ENCODE measurements at places on chromosomes 7 and 10.

DNA sequence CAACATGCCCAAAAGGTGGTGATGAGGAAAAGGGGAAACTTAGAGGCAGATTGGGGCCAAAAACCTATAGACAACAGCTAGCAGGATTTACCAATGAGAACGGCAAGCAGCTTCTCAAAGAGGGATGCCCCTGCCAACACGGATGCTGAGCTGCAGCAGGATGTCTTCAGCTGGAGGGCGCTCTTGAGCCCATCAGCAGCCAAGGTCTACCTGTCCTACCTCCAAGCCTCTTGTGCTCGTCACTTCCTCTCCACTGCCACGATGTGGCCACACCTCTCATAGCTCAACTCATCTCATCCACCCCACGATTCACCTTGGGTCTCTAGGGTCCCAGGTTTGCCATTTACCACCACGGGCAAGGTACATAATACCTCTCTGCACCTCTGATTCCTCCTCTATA lies 36.5 kb downstream of the DLG5 start:
- DNase-seq = no peak

GRCh38 chr7:65239707-65240352 lies 133.8 kb upstream of the ZNF92 start:
- no peak for DNase-seq

DNA sequence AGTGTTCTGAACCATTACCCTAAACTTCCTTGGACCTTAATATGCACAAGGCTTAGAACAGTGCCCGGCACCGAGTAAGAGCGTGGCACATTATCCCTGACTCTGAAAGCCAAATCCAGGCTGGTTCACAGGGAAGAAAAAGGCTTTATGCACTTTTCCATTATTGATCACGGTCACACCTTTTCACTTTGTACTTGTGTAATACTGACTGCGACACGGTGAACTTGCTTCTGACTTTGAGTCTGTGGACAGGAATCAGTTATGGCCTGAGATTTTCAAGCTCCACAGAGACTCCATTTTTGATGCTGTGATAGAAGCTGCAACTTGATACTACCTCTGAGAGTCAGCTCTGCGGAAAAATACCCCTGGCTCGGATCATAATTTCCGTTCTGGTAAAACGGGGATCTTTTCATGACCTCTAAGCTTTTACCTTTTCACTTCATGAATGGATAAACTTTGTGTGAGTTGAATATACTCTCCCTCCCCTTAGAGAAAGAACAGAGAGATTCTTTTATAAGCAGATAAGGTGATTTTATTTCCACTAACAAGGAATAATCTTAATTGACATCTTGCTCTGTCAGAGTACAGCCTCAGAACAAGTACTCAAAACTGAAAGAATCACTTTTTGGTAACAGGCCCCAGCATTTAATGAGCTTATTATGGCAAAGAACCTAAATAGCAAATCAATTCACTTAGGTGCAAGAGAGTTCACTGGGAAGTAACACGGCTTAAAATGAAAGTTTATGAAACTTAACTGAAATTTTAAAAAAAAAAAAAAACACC lies 88.8 kb downstream of the ELMO1 start:
- no peak for DNase-seq

DNA sequence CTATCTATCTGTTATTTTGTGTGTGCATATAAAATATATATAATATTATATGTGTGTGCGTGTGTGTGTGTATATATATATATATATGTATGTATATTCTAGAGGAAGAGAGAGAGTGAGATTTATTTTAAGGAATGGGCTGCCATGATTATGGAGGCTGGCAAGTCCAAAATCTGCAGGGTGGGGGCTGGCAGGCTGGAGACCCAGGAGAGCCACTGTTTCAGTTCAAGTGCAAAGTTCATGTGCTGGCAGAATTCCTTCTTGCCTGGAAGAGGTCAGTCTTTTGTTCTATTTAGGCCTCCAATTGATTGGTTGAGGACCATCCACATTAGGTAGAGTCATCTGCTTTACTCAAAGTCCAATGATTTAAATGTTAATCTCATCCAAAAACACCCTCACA lies 42.3 kb upstream of the GARS1 start:
- no peak for DNase-seq

DNA sequence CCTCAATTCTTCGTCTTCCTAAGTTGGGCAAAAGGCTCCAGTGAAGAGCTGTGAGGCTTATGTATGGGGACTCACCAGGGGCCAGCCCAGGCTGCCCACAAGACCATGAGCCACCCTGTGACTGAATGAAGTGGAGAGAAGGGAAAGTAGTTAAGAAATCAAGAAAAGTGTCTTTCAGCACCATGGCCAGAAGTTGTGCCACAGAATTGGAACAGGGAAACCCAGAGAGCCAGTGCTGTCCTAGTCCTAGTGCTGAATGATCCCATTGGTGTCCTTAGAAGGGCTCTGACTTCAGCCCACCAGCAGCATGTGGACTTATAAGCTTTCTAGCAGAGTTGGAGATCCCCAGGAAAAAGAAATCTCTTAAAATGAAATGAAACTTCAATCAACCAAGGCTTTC lies 37.0 kb upstream of the CCSER2 start:
- no peak for DNase-seq

DNA sequence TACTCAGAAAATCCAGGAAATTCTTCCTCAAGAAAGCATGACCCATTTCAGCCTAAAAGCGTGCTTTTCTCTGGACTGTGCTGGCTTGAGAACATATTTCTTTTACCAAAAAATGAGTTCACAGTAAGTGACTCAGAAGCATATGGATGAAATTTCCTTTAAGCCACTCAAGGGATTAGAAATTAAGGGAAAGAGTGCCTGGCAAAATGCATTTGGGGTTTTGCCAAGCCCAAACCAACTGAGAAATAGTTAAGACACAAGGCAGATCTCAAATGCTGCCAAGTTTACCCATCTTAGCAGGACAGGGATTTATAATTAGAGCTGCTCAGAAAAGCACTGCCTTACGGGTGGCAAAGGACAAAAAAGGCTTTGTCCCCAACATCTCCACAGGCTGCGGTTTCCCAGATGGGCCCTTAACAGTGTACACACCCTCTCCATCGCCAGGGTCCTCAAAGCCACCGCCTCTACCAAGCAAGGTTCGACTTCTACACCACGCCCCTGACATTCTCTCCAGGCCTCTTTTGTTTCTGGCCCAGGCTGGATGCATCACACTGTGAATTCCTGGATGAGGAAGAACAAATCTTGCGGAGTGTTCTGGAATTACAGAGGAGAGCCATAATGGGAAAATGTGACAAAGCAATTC lies 30.1 kb upstream of the CDHR3 start:
- DNase-seq = peak; percentile 89

DNA sequence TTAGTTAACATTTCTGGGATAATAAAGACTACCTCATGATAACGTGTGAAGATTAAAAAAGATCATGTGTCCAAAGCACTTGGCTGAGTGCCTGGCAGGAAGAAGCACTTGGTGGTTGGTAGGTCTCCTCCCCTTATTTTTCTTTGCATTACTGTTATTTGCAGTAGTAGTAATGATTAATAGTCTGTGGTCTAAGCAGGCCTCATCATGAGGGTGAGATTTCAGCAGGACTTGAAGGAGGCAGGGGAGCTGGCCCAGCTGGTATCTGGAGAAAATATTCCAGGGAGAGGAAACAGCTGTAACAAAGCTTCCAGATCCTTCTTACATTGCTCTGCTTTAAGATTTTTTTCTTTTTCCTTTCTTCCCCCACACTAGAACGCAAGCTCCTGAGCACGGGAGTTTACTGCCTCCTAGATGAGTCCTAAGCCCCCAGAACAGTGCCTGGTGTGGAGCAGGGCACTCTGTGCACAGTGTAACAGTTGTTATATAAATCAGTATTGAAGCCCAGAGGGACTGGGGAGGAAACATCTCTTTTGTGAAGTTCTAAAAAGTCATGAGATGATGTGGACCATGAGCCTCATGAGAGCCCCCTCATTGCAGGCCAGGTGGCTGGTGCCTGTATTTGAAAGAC lies 31.1 kb upstream of the RHEB start:
- no peak for DNase-seq

DNA sequence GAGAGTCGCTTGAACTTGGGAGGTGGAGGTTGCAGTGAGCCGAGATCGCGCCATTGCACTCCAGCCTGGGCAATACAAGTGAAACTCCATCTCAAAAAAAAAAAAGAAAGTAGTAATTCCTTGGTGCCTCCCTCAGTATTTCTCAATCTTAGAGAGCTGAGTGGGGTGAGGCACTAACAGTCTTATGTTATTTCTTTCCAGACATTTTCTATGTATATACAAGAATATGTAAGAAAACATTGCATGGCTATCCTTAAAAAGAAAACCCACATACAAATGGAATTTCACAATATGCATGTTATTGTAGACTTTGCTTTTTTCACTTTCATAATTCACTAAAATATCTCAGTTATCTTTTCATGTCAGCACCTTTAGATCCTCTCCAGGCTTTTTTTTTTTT lies 13.6 kb upstream of the SLF2 start:
- no peak for DNase-seq

DNA sequence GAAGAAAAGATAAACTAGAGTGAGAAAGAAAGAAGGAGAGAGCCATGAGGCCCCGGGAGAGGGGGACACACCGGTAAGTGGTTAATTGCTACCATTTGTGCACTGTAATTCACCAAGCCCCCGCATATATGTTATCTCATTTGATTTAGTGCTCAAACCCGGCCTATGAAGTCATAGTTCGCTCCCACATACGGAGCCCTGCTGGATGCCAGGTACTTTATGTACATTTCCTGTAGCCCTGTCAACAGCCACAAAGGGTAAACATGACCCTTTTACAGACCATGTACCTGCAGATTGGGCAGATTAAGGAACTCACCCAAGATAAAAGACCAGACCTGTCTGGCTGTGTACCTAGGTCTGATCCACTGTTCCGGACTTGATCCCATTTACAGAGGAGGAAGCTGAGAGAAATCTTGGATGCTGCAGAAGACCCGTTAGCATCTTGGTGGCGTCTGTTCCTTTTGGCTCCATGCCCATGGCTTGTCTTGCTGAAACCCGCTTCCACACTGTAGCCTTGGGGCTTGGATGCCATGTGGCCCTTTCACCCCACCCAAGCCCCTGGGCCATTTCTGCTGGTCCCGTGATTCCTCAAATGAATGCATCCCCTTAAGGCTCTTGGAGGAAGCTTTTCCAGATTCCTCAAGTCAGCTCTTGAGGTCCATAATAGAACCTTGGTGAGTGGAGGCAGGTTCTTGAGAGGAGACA lies 32.3 kb downstream of the FAM241B start:
- DNase-seq = no peak

DNA sequence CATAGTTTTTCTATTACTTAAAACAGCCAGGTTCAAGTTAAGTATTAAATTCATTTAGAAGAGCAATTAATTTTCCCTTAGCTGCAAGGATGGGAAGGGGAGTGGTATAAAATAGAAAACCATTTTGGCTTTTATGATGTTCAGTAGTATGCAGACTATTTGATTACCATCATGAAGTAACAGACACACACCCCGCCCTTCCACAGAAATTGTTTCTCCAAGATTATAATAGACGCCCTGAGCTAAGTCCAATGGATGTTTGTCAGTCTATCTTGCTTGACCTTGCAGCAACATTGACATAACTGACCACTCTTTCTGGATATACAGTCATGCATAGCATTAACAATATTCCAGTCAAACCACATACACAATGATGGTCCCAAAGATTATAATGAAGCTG lies 42.3 kb downstream of the CPEB3 start:
- no peak for DNase-seq

DNA sequence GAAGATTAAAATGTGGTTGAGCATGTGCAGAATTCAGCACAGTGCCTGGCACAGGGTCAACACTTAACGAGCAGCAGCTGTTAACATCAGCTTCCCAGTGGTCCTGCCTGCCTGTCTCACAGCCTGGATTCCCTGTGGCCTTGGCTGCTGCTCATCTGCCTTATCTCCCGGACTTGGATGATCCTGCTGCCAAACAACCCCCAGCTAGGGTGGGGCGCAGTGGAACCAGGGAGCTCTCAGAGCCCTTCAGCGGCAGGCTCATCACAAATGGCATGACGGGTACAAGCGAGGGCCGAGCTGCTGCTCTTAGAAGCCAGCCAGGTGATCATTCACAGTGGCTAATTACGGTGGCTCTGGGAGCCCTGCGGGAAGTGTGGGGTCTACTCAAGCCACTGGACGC lies 13.0 kb upstream of the SMARCD3 start:
- no peak for DNase-seq

GRCh38 chr7:95527033-95527775 lies 41.5 kb downstream of the ASB4 start:
- peak; percentile 24 for DNase-seq

- no peak for DNase-seq
Measured at GRCh38 chr7:21938463-21938862, 7.2 kb downstream of the CDCA7L start.

GRCh38 chr7:154899862-154900261 lies 103.1 kb downstream of the PAXIP1 start:
- no peak for DNase-seq

GRCh38 chr7:711093-711921 lies 15.2 kb upstream of the DNAAF5 start:
- no peak for DNase-seq

GRCh38 chr7:72925546-72926120 lies 738 bp downstream of the POM121 start:
- DNase-seq = no peak

DNA sequence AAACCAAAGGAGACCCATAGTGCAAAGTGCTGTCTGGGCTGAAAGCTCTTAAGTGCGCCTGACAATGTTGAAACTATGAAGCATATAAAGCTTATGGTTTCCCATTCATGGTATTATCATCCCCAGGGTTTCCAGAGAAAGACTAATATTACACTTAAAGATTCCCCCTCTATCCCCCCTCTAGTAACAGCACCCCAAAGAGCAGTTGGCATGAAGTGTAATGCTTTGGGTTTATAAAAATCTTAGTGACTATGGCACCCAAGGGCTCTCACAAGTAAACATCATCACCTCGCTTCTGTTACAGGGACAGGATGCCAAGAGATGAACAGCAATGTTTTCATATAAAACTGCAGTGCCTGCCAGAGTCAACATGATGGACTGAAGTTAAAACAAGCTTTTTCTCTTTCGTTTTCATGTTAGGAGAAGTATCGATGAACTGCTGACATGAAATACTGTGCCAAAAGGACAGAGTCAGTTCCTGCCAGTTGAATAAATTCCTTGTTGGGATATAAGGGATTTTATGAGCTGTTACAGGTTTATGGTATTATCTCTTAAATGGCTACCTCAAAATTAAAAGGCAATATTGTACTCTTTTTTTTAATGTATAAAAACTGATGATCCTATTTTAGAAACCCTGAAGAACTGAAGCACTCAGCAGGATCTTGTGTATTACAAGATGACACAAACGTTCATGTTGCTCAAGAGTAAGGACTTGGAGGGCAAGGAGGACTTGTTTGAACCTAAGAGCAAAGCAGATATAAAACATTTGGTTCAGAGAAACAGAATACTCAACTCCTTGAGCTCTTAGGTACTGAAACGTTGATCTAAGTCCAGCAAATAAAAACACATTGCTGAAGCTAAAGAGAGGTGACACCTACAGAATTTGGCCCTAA lies 203.7 kb upstream of the IMMP2L start:
- DNase-seq = no peak

- no peak for DNase-seq
Measured at GRCh38 chr10:89574368-89574767, 39.0 kb upstream of the SLC16A12 start.

GRCh38 chr10:99595770-99596465 lies 24.3 kb downstream of the SLC25A28 start:
- DNase-seq = no peak

- no peak for DNase-seq
Measured at GRCh38 chr10:100998183-100998990, 1.2 kb upstream of the LZTS2 start.

GRCh38 chr10:13867822-13868221 lies 281.1 kb downstream of the PRPF18 start:
- no peak for DNase-seq

Data from HFF-Myc (cell line).